ENCODE measurements at places on chromosomes 2 and 18.
A peak's percentile ranks its signal among the peaks of the same experiment; 100 is the strongest.

DNA sequence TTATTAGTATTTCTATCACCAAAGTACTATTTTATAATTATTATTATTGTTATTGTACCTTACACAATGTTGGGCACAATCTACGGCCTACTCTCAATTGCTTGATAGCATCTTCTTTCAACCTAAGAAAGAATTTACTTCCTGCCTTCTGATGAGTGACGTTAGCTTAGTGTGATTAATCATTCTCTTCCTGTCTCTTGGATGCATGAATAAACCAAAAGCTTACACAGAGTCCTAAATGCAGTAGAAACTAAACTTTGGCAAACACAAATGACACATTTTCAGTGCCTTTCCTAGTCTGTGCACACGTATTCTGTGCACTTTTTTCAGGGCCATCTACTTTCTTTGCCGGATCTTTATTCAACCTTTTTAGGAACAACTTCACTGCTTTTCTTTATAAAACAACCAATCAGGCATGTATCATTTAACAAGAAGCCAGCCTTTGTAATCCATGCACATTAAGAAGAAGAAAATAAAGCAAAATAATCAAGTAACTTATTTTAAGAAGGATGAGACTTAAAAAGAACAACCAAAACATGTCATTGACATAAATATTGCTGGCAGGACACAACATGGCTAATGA lies 19.1 kb downstream of the TRAK2 start:
- DNase-seq: no peak

- DNase-seq: peak; percentile 6
These were observed 201.6 kb downstream of the HDAC4 start for GRCh38 chr2:239199041-239199768.

- DNase-seq: no peak
These were observed 364.7 kb downstream of the GPD2 start for GRCh38 chr2:156800781-156801361.

DNA sequence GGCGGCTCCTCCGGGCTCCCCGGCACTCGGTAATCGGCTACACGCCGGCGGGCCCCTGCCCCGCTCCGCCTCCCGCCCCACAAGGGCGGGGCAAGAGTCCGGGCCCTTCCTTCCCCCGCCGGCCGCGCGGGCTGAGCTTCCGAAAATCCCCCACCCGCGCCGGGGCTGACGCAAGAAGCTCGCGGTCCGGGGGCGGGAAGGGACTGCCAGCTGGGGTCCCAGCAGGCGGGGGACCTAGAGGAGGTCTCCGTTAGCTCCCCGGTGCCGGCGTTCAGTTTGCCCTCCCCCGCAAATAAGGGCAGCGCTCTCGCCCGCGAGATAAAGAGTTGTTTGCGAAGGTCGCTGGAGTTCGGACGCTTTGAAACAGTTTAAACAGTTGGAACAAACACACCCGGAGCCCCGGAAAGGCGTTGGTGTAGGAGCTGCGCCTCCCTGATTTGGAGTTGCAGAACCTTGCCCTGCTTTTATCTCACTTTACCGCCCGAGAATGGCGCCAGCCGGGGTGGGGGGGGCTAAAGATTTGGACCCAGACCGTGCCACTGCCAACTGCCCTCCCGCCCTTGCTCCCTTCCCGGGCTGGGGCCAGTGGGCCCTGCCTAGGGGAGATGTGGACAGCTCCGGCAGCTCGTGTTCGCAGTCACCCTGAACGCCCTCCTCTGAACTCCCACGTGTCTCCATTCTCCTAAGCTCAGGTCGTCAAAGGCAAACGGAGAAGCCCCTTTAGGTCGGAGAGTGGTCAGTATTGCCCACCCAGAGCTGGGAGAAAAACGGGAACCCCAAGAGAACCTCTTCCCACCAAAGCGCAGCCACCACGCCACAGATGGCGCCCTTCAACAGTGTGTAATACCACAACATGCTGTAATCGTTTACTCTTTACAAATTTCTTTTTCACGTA lies at the start of gene NFE2L2:
NFE2L2 (minus strand) TSS at position 35 of the 895 bp plus-strand sequence. CDS start 151 bp downstream, outside the sequence.
- DNase-seq: peak; percentile 99

GRCh38 chr2:1543776-1544477 lies 130.7 kb downstream of the TPO start:
- DNase-seq: no peak

GRCh38 chr2:17270894-17271293 lies 247.3 kb downstream of the RAD51AP2 start:
- DNase-seq: no peak

DNA sequence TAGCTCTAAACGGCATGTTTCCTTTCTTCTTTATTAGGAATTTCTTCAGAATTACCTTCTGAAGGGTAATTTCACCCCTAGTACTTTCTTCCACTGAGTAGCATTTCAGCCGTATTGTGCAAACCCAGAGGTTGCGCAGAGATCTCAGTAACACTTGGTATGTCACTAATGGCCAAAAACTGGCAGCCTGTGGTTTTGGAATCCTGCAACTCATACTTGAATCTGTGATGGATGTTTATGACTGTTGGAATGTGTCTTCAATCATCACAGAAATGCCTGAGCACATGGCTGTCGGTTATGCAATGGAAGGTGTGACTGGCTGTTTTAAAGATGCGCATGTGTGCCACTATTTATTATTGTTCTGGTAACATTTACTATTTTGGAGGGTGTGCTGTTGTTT lies 100.0 kb downstream of the COLEC12 start:
- DNase-seq: no peak

DNA sequence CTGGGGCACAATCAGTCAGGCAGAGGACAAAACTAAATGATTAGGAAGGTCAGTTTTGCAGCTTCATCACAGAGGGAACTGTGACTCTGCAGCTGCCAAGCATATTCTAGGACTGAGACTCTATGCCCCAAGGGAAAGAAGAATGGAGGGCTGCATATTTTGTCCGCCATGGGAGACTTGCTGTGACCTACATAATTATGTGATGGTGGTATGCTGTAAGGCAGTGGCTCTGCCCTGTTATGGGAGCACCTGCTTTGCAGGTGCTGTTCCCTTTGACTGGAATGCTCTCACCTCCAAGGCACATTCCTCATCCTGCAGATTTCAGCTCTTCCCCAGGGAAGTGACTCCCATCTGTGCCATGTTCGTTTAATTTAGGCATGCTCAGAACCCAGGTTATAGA lies 261.9 kb upstream of the EPHA4 start:
- no peak for DNase-seq

GRCh38 chr2:196266855-196267254 lies 95.5 kb upstream of the STK17B start:
- DNase-seq: no peak

GRCh38 chr2:111054791-111055691 lies 65.7 kb upstream of the BCL2L11 start:
- DNase-seq: no peak

DNA sequence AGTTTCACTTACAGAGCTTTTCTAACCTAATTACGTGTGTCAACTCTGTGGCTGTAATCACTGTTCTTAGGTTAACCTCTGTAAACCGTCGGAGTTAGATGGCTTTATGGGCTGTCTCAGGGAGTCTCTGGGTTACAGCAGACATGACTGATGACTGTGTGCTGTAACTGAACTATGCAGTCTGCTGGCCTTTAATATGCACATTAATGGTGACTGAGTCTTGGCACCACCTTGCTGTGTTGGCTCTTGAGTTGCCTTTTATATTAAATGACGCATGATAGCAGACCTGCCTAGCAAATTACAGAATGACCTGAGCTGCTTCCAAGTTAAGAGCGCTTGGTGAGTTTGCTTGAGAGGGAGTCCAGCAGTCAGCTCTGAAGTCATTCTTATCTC lies 90.1 kb downstream of the ACKR3 start:
- no peak for DNase-seq

GRCh38 chr2:147327613-147328012 lies 517.2 kb upstream of the ACVR2A start:
- no peak for DNase-seq

DNA sequence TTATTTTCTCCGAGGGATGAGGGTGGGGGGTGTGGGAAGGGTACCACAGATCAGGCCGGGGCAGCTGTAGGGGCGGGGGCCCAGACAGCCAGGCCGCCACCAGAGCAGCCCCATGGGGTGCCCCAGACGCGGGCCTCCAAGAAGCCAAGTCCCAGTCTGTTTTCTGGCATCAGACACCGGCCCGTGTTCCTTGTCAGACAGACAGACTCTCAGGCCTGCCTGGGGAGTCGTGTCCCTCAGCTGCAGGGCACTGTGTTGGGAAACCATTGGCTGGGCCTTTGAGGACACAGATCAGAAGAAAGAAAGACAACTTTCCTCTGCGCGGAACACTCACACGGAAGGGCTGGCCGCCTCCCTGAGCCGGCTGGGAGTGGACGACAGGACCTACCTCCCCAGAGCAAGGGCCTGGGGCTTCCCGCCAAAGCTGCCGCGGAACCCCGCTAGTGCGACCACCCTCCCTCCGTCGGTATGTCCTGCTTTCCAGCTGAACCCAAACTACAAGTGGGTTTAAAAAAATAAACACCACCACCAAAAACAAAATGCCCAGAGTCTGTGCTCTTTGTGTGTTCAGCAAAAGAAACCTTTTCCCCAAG lies 88.0 kb downstream of the SMAD7 start:
- no peak for DNase-seq

GRCh38 chr2:179239195-179239594 lies 25.4 kb downstream of the SESTD1 start:
- no peak for DNase-seq

GRCh38 chr2:45156605-45157004 lies 147.4 kb upstream of the SIX2 start:
- DNase-seq: no peak

- DNase-seq: no peak
These were observed 127.6 kb upstream of the TWIST2 start for GRCh38 chr2:238720232-238720672.

- no peak for DNase-seq
These were observed 214.2 kb downstream of the PTGR3 start for GRCh38 chr18:74994502-74995418.

- no peak for DNase-seq
These were observed 184.3 kb downstream of the CYRIA start for GRCh38 chr2:16481351-16481750.

DNA sequence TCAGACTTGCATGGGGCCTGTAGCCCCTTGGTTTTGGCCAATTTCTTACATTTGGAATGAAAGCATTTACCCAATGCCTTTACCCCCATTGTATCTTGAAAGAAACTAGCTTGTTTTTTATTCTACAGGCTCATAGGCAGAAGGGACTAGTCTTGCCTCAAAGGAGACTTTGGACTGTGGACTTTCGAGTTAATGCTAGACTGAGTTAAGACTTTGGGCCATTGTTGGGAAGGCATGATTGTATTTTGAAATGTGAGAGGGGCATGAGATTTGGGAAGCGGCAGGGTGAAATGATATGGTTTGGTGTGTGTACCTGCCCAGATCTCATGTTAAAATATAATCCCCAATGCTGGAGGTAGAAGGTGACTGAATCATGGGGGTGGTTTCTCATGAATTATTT lies 13.4 kb upstream of the WDR75 start:
- no peak for DNase-seq

- no peak for DNase-seq
These were observed 47.3 kb upstream of the TACR1 start for GRCh38 chr2:75246441-75247167.

GRCh38 chr2:219207884-219208740 lies 1.5 kb downstream of the ZFAND2B start:
- no peak for DNase-seq

GRCh38 chr2:130135692-130136541 lies 6.9 kb upstream of the POTEF start:
- DNase-seq: no peak

DNA sequence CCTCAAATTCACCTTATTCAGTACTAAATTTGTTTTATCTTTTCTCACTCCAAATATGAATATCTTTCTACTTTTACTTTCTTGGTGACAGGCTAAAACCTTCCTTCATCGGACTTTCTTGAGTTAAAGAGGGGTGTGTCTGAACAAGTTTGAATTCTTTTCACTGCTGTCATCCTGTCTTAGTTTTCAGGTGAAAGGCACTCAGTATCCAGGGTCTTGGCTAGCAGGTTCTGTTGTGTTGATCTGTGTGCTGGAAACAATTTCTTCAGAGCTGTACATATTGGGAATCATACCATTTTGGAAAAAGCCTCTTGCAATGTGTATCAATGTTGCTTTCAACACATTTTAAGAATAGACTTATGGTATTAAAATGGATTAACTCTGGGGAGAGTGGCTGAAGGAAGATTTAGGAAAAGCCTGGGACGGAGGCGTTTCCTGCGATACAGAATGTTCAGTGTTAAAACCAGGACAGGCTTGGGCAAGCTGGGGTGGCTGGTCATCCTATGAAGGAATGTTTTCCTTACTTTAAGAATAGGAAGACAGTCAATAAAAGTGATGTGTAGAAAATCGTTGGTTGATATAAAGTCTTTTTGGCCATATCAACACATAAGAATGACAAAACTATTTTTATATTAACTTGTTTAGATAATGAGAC lies 350.7 kb upstream of the SPRED2 start:
- no peak for DNase-seq

DNA sequence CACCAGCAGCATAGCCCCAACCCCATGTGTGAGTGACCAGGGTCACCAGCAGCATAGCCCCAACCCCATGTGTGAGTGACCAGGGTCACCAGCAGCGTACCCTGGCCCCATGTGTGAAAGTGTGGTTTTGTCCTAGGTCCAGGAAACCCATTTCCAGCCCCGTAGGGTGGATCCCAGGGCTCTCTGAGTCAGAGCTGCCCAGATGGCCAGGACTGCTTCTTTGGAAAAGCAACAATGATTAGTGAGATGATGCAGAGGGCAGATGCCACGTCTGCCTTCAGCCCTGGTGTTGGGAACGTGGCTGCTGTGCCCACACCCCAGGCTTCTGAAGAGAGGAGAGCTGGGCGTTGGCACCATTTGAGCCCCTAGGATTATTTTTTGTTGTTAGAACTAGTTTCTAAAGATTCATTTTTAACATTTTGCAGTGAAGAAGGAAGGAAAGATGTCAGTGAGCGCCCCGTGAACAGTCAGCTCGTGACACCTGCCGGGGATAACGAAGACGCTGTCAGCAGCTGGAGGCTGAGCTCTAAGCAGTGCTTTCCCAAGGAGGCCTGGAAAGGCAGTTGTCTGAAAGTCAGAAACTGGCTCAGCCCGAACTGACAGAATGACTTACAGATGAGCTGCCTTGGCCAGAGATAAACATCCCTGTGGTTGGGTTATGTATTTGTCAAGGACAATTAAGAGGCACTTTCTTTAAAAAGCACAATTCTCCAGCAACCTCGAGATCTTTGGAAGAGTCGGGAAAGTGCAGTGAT lies 32.1 kb upstream of the KCNG2 start:
- peak; percentile 0 for DNase-seq

- DNase-seq: no peak
These were observed 11.5 kb upstream of the LAPTM4A start for GRCh38 chr2:20062615-20063545.
